KG1 (cell line): ENCODE measurements at places on chromosomes 4 and X.

GRCh38 chr4:113147498-113148111 lies 98.2 kb downstream of the ANK2 start:
- DNase-seq = no peak

DNA sequence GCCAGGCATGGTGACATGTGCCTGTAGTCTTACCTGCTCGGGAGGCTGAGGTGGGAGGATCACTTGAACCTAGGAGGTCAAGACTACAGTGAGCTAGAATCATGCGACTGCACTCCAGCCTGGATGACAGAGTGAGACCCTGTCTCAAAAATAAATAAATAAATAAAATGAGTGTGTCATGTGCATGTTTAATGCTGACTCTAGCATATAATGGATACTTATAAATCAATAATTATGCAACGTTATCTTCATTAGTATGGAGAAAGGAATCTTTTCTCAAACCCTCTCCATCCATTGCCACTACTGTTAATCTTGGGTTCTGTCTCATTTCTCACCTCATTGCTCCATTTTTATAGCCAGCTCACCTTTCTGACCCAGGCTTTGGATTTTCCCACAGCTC lies 189.5 kb upstream of the RPL34 start:
- DNase-seq = no peak

DNA sequence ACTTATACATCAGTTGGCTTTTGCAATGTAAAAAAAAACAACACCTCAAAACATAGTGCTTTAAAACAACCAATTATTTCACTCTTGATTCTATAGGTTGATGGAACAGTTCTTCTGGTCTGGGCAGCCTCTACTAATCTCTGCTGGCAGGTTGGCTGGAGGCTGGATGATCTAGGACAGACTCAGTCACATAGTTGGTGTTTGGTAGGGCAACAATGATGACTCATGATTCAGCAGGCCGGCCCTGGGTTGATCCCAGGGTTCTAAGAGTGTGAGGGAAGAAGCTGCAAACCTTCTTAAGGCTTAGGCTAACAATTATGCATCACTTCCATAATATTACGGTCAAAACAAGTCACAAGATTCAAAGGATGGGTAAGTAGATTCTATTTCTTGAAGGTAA lies 558.2 kb downstream of the ZNF674 start:
- no peak for DNase-seq

DNA sequence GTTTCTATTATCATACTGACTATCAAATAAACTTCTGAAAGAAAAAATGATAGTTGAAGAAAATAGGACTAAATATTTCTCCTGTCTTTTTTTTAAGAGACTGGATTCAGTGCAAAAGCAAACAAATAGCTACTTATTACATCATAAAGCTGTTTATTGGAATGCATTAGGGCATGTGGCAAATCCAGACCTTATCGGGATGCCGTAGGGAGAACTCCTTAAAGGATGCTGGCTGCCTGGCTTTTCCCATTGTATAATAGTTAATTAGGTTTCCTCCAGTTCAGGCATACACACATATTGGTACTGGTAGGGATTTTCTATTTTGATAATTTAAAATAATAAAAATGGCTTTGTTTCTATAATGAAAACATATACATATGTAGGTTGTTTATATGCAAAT lies 539.3 kb upstream of the ATOH1 start:
- no peak for DNase-seq

- DNase-seq = no peak
These were observed 20.0 kb downstream of the SH3KBP1 start for GRCh38 chrX:19867411-19867732.

DNA sequence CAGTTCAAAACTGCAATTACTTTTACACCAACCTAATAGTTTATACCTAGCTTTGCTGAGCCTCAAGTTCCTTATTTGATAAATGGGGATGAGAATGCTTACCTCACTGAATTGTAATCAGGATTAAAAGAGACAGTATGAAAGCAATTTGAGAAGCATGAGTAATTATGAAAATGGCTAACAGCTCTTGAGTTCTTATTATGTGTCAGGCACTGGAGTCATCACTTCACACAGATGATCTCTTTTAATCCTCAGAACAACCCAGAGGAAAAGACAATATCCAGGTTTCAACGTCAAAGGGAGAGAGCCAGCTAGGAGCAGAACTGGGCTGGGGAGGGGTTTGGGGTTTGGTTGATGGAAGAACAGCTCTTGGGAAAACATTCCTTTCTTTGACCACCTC lies 221.0 kb upstream of the NWD2 start:
- no peak for DNase-seq

DNA sequence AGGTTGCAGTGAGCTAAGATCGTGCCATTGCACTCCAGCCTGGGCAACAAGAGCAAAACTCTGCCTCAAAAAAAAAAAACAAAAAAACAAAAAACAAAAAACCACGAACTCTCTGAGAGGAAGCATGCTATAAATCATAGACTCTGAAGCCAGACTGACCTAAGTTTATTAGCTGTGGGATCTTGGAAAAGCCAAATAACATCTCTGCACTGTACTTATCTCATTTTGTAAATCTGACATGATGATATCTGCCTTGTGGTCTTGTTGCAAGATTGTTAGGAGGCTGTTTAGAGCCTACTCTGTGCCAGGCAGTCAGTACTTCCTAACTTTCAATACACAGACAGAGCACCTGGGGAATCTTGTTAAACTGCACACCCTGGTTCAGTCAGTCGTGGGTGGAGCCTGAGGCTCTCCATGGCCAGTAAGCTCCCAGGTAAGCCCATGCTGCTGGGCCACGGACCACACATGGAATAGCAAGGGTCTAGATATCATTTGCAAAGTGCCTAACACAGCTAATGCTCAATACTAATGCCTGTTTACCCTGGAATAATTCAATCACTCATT lies 107.6 kb upstream of the SMIM10 start:
- DNase-seq = no peak

GRCh38 chrX:68077378-68077777 lies 355.9 kb downstream of the OPHN1 start:
- DNase-seq = no peak

- DNase-seq = no peak
These were observed 134.1 kb upstream of the CPXCR1 start for GRCh38 chrX:88612870-88613329.

- DNase-seq = peak; percentile 11
These were observed 54.4 kb upstream of the LCORL start for GRCh38 chr4:18075823-18076433.

DNA sequence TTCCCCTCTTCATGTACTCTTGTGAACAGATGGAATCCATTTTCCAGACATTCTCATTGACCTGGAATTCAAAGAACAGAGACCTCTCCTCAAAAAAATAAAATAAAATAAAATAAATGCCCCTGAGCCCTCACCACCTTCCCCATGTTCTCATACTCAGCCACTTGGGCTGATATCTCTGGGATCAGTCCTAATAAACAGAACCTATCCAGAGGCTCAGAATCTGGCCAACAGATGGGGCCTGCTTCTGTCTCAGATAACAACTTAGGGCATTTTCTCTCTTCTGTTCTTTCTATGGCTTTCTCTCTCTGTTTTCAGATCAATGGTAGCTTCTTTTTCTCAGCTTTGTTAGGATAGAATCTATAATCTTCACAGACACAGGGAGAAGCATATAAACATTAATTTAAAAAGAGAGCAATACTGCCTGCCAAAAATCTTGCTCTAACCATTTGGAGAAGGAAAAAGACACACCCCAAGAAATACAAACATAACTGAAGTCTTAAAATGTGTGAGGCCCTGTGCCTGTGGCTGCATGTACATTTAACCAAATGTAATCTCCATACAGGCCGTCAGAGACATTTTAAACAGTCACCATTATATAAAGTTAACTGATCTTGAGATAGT lies 907.1 kb downstream of the FAT4 start:
- no peak for DNase-seq
